Gastroesophageal sphincter (tissue), 4 donors: ENCODE measurements at places on chromosomes 5 and 9.

DNA sequence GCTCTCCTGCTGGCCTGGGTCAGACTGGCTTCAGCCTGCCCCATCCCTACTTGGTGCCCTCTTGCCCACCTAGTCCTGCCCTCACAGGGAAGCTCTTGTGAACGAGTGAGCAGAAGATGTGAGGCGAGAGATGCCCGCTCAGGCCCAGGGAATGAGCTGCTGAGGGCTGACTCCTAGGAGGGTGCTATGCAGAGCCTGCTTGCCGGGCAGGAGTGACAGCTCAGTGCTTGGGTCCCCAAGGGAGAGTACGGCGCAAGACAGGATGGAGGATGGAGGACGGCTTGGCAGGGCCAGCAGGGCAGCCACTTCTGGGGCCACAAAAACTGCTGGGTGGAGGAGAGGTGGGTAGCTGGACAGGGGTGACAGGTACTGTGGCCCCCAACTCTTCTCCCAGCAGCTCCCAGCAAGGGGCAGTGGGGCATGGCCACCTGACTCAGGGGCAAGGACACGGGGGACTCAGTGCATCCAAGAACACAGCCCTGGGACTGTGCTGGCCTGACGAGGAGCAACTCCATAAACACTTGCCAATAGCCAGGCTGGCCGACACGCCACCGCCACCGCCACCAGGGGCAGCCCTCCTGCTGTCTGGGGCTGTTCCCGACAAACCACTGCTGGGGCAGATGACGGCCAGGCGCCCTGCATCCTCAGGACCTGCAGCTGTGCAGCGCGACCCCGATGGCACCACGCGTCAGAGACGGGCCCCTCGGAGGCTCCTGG lies 55.6 kb upstream of the UBAC1 start:
- no peak overlapping the region for H3K27ac ChIP-seq
- no peak for ATAC-seq
- no peak overlapping the region for H3K4me3 ChIP-seq
- H3K27me3 ChIP-seq: no peaks in the 10 kb centered on the region

DNA sequence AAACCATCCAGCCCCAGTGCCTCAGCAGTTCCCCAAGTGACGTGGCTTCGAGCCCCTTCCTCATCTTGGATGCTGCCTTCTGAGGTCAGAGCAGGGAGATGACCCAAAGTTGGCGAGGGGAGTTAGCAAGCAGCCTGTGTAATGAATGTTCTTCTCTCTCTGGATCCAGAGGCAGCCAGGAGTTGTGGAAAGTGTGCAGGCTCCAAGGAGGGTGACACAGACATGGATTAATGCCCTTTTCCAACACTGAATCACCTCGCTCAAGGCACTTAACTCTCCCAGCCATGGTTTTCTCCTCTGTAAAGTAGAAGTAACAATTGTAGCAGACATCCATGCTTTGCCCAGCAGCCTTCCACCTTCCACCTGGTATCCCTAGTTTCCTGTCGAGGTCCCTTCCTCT lies 64.6 kb upstream of the HAND1 start:
- no peak overlapping the region for H3K27ac ChIP-seq
- no peak for ATAC-seq
- H3K27me3 ChIP-seq: peaks cover 68% of the 10 kb centered on the region
- H3K4me1 ChIP-seq: no peaks in the 10 kb centered on the region
- H3K4me3 ChIP-seq: no peak overlapping the region

DNA sequence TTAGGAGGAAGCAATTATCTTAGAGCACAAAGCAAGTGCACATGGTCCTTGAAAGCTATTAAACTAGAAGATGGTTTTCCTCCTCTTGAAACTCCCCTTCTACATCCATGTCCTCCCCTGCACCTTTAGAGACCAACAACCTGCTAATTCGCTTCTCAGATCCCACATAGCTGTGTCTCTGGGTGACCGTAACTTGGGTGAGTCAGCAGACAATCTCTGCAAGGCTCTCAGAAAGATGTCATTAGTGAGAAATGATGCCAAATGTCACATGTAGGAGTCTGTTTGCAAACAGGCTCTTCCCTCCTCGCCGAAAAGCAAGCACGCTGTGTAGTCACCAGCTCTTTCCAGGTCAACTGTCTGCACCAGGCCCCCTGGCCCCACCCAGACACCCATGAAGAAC lies 291.8 kb downstream of the SLIT3 start:
- H3K27ac ChIP-seq: no peak overlapping the region
- H3K27me3 ChIP-seq: no peaks in the 10 kb centered on the region
- peaks cover 11% of the 10 kb centered on the region for H3K4me1 ChIP-seq

GRCh38 chr9:129696944-129697655 lies 31.7 kb downstream of the PRRX2 start:
- peak; percentile 69 for ATAC-seq
- peaks cover 19% of the 10 kb centered on the region for H3K27me3 ChIP-seq
- peak overlapping the region; percentile 37 for H3K4me3 ChIP-seq
- H3K36me3 ChIP-seq: no peaks in the 10 kb centered on the region
- no peaks in the 10 kb centered on the region for H3K4me1 ChIP-seq

- no peaks in the 10 kb centered on the region for H3K36me3 ChIP-seq
- no peaks in the 10 kb centered on the region for H3K27me3 ChIP-seq
- ATAC-seq: no peak
- no peak overlapping the region for H3K4me3 ChIP-seq
Measured at GRCh38 chr5:68055686-68056085, 159.9 kb upstream of the PIK3R1 start.

DNA sequence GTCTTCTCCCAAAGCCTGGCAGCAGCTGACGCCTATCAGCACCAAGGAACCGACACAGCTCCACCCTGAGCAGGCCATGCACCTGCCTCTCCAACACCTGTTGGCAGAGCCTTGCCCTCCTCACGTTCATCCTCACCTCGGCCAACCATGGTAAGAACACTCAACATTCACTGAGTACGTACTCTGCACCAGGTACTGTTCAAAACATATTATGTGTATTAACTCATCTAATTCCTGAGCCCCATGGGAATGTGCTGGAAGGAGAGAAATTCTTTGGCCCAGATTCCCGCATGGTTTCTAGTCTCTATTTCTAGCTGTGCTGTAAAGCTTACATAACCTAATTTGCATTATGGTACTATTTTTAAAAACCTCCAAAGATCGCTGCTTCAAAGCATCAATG lies 86.1 kb downstream of the GPR21 start:
- H3K27ac ChIP-seq: peak overlapping the region; percentile 72
- no peaks in the 10 kb centered on the region for H3K4me1 ChIP-seq
- H3K36me3 ChIP-seq: no peaks in the 10 kb centered on the region
- no peaks in the 10 kb centered on the region for H3K27me3 ChIP-seq

DNA sequence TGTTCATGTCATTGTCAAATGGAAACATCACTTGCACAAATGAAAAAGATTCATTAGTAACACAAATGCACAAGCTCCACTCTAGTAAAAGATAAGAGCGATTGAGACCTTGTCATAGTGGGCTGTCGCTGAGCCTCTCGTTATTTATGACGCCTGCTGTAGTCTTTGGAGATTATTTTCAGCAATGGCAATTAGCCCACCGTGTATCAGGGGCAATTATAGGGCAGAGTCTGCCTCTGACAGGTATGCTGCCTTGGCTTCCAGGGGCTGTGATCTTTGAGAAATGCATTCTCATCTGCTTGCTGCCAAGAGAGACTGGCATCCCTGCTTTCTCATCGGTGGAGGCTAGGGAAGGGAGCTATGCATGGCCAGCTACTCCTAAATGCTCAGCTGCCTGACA lies 426.8 kb upstream of the CLINT1 start:
- H3K4me3 ChIP-seq: no peak overlapping the region
- no peak for ATAC-seq
- no peak overlapping the region for H3K27ac ChIP-seq
- no peaks in the 10 kb centered on the region for H3K27me3 ChIP-seq

DNA sequence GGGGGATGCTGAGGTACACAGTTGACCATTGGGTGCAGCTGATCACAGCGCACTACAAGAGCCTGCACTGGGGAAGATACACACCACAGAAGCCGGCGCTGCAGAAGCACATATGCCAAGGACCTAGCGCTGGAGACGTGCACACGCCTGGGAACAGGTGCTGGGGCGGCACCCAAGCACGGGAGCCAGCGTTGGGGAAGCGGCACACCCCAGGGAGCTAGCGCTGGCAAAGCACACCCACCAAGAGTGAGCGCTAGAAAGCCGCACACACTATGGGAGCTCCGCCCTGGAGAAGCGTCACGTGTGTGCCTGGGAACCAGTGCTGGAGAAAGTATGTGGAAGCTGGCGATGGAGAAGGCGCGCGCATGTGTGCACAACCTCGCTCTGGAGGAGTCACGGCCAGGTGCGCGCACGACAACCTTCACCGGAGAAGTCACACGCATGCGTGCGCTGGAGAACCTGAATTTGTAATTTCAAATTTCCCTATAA lies 4.5 kb downstream of the FANCC start:
- H3K27ac ChIP-seq: no peak overlapping the region
- H3K36me3 ChIP-seq: no peaks in the 10 kb centered on the region
- no peaks in the 10 kb centered on the region for H3K27me3 ChIP-seq
- ATAC-seq: peak; percentile 27

- no peak for ATAC-seq
- no peak overlapping the region for H3K27ac ChIP-seq
- no peaks in the 10 kb centered on the region for H3K27me3 ChIP-seq
- no peak overlapping the region for H3K4me3 ChIP-seq
- no peaks in the 10 kb centered on the region for H3K4me1 ChIP-seq
Measured at GRCh38 chr5:127911619-127912018, 171.9 kb upstream of the SLC12A2 start.

DNA sequence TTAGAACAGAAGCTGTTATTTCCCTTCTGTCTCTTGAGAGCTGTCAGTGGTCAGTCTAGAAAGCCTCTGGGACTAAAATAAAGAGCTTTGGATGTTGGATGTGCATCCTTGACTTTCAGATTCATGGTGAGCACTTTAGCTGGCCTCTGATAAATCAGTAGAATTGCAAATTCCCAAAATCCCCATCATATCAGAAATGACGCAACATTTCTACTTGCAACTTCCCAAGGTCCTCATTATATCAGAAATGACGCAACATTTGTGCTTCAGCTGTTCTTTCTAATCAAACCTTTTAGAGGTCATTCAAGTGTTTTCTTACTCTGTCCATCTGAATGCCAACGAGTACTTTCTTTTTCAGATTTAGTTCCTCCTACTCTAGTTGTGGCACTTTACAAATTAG lies 167.3 kb upstream of the MOCS2 start:
- ATAC-seq: peak; percentile 55
- H3K4me3 ChIP-seq: no peak overlapping the region
- H3K27me3 ChIP-seq: no peaks in the 10 kb centered on the region
- H3K36me3 ChIP-seq: no peaks in the 10 kb centered on the region
- no peak overlapping the region for H3K27ac ChIP-seq

- peak within 1 kb of the TSS; percentile 80 for H3K4me3 ChIP-seq
- peak within 1 kb of the TSS; percentile 97 for H3K27ac ChIP-seq
Measured at GRCh38 chr5:36876299-36876964, at the start of gene NIPBL. NIPBL (plus strand) TSS chr5:36876769; CDS start chr5:36953697, 76,928 bp downstream.

- H3K4me3 ChIP-seq: no peak overlapping the region
- H3K4me1 ChIP-seq: no peaks in the 10 kb centered on the region
- H3K36me3 ChIP-seq: no peaks in the 10 kb centered on the region
- no peak overlapping the region for H3K27ac ChIP-seq
Measured at GRCh38 chr5:39606591-39606990, 181.8 kb upstream of the DAB2 start.

DNA sequence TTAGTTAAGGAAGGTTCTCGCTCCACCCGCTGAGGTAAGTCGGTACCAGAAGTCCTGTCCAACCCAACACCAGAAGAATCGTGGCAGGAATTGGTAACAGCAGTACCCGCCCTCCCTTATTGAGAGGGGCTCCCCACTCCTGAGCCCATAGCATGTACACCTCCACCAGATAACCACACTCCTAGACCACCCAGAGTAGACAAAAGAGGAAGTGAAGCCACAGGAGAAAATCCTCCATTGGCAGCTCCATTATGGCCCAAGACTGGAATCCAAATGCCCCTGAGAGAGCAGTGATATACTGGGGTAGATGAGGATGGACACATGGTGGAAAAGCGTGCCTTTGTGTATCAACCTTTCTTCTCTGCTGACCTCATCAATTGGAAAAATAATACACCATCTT lies 106.1 kb upstream of the EPB41L4A start:
- no peak overlapping the region for H3K27ac ChIP-seq
- H3K36me3 ChIP-seq: no peaks in the 10 kb centered on the region
- H3K4me1 ChIP-seq: no peaks in the 10 kb centered on the region
- H3K4me3 ChIP-seq: no peak overlapping the region
- no peak for ATAC-seq

DNA sequence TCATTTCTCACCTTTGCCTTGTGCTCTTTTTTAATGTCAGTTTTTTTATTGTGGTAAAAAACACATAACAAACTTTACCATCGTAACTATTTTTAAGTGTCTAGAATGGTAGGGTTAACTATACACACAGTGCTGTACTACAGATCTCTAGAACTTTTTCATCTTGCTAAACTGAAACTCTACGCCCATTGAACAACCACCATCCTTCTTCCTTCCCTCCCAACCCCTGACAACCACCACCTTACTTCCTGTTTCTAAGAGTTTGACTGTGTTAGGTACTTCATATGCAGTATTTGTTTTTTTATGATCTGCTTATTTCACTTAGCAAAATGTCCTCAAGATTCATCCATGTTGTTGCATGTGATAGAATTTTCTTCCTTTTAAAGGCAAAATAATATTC lies 54.9 kb downstream of the PSAT1 start:
- H3K27me3 ChIP-seq: no peaks in the 10 kb centered on the region
- no peak overlapping the region for H3K27ac ChIP-seq
- no peaks in the 10 kb centered on the region for H3K36me3 ChIP-seq
- ATAC-seq: no peak
- H3K4me1 ChIP-seq: no peaks in the 10 kb centered on the region

DNA sequence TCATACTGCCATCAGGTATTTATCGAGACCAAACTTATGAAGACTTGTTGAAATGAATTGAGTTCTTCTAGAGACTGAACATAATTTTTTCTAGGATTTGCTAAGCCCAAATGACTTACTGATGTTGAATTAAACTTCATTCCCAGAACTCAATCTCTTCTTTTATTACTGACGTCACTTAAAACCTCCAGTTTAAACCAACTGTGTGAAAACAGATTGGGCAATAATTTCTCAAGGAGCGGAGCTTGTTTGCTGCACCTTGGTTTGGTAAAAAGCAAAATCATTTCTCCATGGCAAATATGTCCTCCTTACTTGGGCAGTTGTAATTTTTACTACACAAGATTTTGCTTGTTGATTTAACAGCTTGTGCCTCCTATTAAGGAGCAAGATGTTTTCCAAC lies 37.4 kb downstream of the CFAP90 start:
- H3K27me3 ChIP-seq: no peaks in the 10 kb centered on the region
- peaks cover 4% of the 10 kb centered on the region for H3K4me1 ChIP-seq
- ATAC-seq: no peak
- no peak overlapping the region for H3K4me3 ChIP-seq
